Stimulated activated CD8-positive, alpha-beta memory T cell treated with anti-CD3 and anti-CD28 coated beads, Interleukin-7, amount 100 ng/mL, for 4 hours (primary cell): ENCODE measurements at places on chromosomes 2 and 18.
A peak's percentile ranks its signal among the peaks of the same experiment; 100 is the strongest.

GRCh38 chr2:239212121-239212928 lies 188.5 kb downstream of the HDAC4 start:
- no peak for DNase-seq

- DNase-seq = no peak
Measured at GRCh38 chr2:175009917-175010621, 4.9 kb upstream of the CHN1 start.

GRCh38 chr2:109482361-109482861 lies 131.4 kb downstream of the SEPTIN10 start:
- no peak for DNase-seq

- DNase-seq = no peak
Measured at GRCh38 chr2:28150236-28150915, 242.3 kb upstream of the FOSL2 start.

DNA sequence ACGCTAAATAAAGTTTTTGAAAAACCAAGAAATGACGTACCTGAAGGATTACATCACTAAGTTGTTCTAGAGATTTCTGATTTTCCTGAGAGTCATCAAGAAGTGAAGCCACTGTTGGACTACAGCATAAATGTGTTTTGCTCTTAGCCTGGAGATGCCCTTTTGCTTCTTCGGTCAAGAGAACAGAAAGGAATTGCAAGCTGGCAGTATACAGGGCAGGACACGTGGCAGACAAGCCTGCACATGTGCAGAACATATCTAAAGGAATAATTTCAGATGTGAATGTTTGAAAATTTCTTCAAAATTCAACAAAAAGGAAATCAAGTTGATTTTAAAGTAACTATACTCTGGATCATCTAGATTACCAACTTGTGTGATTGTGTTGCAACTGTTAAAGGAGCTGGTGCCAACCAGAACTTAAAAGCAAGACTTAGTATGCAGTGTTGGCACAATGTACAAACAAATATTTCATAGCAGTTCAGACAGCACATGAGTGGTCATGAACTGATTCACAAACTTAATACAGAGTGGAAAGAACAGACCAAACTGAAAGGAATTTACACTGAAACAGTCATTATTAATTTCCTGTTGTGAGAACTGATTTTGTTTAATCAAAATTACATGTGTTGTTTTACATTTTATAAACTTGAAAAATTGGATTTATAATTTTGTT lies 100.4 kb upstream of the CD226 start:
- no peak for DNase-seq

DNA sequence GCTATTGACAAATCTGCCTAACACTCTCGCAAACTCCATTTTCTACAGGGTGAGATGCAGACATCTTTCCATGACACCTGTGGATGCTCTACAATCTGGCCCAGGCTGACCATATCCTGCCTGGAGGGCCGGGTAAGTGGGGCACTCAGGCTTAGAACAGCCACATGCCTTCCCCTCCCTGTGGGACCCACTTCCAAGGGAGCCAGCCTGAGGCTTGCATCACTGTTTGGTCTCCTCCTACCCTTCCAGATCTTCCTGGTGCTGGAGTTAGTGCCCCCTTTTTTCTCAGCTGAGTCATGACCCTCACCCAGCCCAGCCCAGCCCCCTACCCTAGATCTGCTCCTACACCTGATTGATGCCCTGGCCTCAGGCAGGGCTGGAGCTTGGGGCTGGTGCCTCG lies 150.2 kb upstream of the MSH6 start:
- no peak for DNase-seq

DNA sequence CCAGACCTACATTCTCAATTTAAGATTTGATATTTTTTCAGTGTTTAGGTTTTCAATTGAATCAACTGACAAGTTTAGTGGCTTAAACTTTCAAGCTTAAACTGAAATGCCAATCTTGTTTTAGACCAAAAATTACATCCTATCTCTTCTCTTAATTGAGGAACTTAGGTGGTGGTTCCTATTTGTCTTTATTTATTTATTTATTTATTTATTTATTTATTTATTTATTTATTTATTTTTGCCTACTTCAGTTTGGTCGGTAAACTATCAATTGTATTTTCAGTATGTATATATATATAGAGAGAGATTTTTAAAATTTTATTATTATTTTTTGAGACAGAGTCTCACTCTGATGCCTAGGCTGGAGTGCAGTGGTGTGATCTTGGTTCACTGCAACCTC lies 68.1 kb downstream of the NEDD4L start:
- DNase-seq = no peak

- no peak for DNase-seq
Measured at GRCh38 chr2:122333932-122334331, 578.5 kb downstream of the TSN start.

- no peak for DNase-seq
Measured at GRCh38 chr18:36200354-36200771, 13.1 kb downstream of the MOCOS start.

DNA sequence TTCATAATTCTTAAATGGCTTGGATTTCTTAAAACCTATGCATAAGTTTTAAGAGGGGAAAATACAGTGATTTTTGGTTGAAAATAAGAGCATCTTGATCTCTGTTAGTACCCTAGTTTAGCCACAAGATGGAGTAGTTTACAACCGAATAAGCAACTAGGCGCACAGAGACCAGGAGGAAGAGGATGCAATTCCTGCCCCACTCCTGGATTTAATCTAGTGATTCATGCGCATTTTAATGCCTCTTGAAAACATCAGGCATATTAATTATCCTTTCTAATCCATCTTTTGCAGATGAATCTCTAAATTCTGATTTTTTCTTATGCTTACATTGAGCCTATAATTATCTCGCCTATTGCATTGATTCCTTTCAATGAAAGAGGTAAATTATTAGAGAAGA lies 76.7 kb downstream of the MRPS9 start:
- no peak for DNase-seq

GRCh38 chr18:70377857-70378701 lies 89.2 kb downstream of the SOCS6 start:
- no peak for DNase-seq

GRCh38 chr2:147019311-147019710 lies 825.5 kb upstream of the ACVR2A start:
- no peak for DNase-seq

DNA sequence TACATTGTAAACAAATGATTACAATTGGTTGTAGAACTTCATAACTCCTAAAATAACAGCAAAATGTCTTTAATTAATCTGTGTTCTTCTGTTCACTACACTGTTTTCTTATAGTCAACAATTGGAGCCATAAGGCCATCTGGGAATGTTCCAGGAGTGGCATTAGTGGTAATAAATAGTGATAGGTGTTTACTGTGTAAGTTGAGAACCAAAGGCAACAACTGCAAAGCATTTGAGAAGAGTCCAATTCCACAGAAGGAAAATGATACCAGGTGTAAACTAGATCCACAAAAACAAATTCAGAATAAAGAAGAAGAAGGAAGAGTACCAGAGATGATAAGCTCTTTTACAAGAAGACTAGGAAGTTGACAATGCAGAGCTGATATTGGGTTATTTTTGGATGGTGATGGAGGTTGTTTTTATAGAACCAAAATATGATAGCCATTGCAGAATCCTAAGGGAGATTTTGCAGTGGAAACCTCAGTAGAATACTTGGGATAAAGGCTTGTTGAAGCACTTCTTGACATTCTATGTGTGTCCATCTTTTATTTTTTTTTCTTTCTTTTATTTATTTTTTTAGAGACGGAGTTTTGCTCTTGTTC lies 52.9 kb downstream of the ANTXR1 start:
- DNase-seq = no peak

DNA sequence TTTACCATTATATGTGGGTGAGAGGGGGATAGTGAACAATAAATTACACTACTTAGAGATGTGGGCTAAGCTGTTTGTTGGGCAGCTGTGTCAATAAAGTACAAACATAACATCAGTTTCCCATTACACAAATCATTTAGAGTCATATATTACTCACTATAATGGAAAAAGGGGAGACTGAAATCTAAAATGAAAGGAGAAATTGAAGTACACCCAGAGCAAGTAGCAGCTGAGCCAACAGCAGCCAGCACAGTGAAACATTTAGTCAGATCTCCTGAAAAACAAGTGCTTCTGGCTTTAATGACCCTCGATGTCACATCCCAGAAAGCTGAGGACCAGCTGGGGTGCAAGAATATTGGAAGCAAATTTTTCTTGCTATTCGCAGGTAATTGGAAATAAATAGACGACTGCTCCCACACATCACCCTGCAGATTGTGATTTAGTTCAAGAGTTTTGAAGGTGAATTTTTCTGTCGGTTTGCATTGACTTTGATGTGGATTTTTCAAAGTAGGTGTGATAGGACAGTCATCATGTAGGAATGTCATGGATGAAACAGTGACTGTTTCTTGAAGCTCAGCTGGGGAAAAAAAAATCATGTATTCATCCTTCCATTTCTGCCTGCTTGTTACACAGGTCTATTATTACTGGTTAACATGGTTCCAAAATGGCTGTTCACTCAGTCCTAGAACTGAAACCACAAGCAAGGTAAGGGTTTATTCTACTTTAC lies 1607.3 kb upstream of the CELF4 start:
- DNase-seq = no peak

DNA sequence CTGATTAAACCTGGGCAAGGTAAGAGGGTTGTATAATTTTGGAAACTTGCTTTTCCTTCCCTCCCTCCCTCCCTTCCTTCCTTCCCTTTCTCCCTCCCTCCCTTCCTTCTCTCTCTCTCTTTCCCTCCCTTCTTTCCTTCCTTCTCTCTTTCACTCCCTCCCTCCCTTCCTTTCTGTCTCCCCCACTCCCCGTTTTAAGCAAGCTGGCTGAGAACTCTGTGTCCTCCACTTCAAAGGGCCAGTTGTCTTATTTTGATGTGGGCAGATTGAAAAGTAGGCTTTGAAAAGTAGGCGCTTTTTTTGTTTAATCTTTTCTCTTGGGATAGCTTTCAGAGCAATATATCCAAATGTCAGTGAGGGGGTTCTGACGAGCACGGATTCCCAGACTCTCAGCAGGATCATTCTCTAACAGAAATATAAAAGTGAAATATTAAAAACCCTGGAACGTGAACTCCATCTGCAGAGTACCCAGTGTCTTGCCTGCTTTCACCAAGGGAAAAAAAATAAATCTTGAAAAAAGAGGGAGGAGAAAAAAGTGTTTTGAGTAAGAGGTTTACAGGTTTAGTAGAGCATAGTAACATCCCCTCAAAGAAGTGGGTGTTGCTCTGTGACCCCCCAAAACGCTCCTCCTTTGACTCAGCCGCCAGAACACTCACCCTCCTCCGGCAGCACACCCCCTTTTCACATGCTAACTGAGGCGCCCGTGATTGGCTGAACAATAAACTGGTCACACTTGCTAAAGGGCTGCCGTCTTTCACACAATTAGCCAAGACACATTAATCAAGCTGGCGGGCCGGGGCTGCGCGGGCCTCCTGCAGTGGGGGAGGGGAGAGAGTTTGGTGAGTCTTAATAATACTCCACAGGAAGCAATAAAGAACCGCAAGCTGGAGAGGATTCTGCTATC lies 52.2 kb downstream of the CDK15 start:
- no peak for DNase-seq

DNA sequence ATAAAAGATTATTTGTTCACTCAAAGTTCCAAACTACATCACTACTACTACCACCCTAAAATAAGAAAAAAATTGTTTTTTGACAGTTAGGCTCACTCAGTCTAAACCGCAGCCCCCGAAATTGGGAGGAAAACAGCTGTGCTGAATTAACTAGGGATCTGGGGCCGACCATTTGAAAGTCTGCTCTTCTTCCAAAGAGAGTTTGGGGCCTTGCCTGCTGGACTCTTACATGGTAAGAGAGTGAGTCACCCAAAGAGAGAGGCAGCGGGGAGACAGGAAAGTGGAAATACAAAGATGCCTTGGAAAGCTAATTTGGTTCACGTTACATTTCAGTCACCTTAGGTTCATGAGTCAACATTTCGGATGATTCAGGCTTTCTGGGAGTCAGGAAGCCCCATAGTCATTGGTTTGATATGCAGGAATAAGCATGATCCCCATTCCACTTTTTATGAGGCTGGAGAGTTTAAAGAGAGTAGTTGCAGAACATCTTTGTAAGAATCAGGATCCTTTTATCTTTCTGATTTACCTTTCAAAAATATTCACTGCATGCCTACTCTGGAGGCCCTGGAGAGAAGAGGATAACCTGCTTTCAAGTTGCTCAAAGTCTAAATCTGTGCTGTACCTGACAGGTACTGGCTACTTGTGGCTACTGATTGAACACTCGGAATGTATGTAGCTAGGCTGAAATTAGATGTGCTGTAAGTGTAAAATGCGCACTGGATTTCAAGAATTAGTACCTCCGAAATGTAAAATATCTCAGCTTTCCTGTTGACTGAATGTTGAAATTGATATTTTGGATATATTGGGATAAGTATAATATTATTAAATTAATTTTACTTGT lies 995 bp upstream of the RTN4 start:
- DNase-seq = no peak

DNA sequence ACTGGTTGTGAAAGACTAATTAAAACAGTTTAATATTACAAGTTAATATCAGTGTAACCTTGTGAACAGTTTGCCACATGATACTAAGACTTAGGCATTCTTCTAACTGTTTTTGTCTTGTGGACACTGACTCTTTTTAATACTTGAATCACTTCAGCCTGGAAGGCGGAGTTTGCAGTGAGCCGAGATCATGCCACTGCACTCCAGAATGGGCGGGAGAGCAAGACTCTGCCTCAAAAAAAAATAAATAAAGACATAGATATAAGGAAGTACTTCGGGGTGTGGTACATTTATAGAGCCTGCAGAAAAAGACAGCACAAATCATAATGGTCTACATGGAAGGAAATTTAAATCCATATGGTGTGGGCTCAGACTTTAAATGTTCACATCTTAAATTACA lies 300.4 kb upstream of the NETO1 start:
- no peak for DNase-seq

- DNase-seq = no peak
Measured at GRCh38 chr2:218885981-218886947, 5.6 kb downstream of the WNT10A start.

DNA sequence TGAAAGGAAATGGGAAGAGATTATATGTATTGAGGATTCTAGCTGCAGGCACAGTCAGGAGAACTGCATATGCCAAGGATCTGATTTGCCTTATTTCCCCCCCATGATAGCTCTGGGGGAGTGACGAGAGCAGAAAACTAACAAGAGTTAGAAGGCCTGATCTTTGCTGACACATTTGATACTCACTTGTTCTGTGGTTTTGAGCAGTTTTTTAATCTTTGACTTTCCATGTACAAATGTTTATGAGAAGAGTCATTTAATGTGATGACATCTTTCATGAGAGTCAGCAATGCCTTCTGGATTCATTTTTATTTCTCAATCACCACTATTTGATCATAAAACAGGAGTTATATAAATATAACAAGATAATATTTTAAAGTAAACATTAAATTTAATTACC lies 12.7 kb upstream of the SERPINB7 start:
- no peak for DNase-seq

- peak; percentile 35 for DNase-seq
Measured at GRCh38 chr2:170816504-170817092, at the start of gene GAD1. GAD1 (plus strand) TSS chr2:170816887; CDS start chr2:170818592, 1,705 bp downstream.

DNA sequence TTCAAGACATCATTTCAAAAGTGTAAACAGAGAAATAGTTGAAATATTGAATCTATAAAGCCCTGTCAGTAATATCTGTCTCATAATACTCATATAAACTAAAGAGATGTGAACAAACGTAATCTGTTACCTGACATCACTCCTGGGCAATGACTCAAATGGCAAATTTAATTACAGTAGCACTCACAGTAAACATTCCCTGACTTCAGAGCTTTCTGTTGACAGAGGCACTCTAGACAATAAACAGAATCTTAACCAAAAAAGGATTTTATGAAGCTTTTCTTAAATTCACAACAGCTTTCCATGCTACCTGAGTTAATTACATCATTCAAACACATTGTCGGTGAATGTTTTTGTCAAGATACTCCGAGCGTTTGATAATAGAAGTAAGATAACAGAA lies 128.1 kb upstream of the PDE1A start:
- DNase-seq = no peak

GRCh38 chr18:9330419-9330818 lies 4.2 kb upstream of the TWSG1 start:
- DNase-seq = no peak
